Fibroblast of the conjunctiva (primary cell): ENCODE measurements at places on chromosomes 7 and 10.

DNA sequence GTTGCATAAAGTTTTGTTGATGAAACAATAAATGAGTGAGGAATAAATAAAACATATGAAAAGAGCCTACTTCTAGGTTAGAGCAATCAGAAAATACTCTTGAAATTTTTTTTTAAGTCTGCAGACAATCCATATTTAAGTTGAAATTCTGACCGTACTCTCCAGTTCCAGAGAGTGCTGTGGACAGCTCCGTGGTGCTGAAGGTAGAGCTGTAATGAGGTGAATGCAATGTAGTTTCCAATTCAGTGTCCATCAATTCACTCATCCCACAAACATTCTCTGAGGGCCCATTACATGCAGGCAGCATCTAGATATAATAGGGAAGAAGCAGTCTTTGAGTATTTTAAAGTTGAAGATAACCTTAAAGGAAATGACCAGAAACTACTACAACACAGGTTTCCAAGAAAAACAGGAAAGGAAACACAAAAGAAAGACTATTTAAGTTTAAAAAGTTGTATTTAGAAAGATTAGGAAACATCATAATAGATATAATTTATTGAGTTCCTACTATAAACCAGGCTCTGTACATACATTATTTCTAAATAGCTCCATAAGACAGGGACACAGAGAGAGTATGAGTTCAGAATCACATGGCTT is 44.0 kb upstream of the CRTAC1 start:
- DNase-seq, result no peak

DNA sequence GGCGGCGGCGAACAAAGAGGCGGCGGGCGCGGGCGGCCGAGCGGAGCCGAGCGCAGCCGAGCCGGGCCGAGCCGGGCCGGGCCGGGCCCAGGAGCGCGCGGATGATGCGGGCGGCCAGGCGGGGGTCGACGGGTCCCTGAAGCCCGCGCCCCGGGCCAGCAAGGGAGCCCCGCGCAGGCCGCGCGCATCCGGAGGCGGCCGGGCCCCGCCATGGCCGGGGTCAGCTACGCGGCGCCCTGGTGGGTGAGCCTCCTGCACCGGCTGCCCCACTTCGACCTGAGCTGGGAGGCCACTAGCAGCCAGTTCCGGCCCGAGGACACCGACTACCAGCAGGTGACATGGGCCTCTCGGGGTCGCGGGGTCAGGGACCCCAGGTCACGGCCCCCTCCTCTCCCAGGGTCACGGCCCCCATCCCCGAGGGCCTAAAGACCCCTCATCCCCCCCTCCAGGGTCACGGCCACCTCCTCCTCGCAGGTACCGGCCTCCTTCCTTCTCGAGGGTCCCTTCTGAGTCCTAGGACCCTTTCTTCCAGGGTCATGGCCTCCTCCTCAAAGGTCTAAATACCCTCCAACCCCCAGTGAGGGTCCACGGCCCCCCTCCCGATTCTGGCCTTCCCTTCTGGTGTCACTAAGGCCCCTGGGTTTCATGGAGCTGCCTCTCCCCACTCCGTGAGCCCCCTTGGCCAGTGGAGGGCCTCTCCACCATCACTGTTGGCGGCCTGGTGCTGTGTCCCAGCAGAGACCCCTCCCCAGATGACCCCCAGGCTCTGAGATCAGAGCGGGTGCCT is at the start of gene TTYH3:
TTYH3 (plus strand) TSS at position 41 of the 787 bp plus-strand sequence; CDS start at position 211, 170 bp downstream.
- DNase-seq, result no peak

DNA sequence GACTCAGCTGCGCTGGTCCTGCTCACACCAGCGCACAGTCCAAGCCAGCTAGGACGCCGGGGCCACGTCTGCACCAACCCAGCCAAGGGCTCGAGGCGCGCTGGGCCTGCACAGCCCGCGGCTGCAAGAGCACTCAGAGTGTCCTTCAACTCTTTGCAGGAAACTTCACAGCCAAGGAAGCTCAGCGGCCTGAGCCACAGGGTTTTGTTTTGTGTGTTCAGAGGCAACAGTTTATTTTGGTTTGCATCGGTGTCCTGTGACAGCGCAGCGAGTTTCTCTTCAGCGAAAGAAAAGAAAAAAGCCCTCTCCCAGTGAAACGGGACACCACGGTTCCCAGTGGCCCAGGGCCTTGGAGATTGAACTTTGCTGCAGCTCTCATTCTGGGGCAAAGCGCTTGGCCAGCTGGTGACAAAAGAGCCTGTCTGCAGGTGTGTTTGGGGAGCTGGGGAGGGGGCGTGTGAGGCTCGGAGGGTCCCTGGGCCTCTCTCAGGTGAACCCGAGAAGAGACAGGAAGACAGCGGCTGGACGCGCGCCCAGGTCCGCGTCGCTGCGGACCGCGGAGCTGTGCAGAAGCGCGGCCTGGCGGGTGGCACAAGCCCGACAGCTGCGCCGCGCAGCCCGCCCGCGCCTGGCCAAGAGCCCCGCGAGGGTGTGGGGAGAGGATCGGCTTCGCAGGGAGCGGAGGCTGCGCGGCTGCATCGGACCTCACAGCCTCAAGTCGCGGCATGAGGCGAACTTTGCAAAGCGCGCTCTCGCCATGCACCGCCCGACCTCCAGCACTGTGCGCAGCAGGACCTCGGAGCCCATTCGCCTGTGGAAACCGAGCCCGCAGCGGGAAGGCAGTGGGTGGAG is 922 bp downstream of the CXCL12 start:
- DNase-seq, result no peak

- DNase-seq, result no peak
These were observed 39.0 kb upstream of the SLIT1 start for GRCh38 chr10:97224483-97225435.

GRCh38 chr7:80060218-80060806 is 74.3 kb upstream of the GNAI1 start:
- DNase-seq, result peak; percentile 64

- DNase-seq, result peak; percentile 31
These were observed 477.7 kb upstream of the TPK1 start for GRCh38 chr7:145313551-145313950.

DNA sequence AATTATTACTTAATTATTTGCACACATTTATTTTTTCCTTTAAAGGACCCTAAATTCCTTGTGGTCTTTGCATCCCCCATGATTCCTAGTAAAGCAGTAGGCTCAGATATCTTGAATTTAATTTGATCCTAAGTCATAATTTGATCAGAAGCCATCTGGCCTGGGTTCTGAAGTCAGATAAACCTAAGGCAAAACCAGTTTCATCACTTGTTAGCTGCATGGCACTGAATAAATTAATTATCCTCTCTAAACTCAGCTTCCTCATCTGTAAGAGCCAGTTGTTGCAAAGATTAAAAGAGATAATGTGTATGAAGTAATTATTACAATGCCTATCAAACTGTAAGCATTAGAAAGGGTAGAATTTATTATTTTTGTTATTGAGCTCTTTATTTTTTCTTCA is 293.1 kb downstream of the GRM8 start:
- DNase-seq, result no peak

DNA sequence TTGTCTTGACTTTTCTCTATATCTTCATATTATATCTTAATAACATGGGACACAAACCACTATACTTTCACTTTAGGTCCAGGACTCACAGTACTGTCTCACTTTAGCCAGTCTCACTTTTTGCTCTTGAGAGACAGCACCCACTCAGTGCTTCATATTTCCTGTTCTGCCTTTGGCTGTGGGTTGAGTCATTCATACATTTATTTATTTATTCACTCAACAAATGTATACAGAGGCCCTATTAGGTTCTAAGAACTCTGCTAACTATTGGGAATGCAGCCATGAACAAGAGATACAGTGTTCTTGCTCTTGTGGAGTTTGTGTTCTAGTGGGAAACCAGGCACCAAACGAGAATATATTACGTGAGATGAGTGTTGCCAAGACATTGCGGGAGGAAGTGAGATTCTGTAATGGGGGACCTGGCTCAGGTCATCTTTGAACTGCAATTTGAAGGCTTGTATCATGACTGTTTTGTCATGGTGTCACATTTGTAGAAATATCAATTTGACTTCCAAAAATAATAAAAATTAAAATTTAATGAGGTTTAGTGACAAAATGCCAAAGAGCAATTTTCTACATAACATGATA is 190.1 kb downstream of the SDHAF3 start:
- DNase-seq, result no peak

- no peak for DNase-seq
These were observed 592.9 kb upstream of the NRP1 start for GRCh38 chr10:33927347-33927746.

- DNase-seq, result no peak
These were observed 17.3 kb downstream of the SYPL1 start for GRCh38 chr7:106094780-106095179.

DNA sequence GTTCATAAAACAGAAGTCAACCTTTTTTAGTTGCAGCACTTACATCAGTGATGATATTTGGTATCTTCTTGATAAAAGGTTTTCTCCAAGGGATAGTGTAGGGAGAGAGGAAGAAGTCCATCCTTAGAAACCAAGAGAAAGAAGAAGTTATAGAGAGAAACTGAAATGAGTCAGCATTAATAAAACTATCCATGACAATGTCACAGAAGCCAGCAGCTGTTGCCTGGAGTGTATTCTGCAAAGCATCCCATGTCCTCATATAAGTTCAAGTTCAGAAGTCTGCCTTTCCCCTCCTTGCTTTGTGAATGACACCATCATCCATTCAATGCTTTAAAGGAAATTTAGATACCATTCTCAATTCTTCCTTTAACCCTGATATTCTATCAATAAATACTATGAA is 14.4 kb upstream of the COL1A2 start:
- DNase-seq, result no peak

GRCh38 chr7:100632951-100633717 is 8.2 kb downstream of the TFR2 start:
- DNase-seq, result no peak

- no peak for DNase-seq
These were observed 182.4 kb upstream of the FRMD4A start for GRCh38 chr10:14513123-14513522.

GRCh38 chr7:86282014-86282682 is 361.6 kb upstream of the GRM3 start:
- no peak for DNase-seq

DNA sequence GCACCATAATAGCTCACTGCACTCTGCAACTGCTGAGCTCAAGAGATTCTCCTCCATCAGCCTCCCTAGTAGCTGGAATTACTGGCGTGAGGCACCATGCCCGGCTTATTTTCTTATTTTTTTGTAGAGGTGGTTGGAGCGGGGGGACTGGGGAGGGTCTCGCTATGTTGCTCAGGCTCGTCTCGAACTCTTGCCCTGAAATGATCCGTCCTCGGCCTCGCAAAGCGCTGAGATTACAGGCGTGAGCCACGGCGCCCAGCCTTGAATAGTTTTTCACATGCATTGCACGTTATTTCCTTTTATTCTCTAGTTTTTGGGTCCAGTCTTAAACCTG is 526 bp upstream of the LAMTOR4 start:
- DNase-seq, result no peak
